ENCODE measurements at places on chromosomes 2 and 18.

DNA sequence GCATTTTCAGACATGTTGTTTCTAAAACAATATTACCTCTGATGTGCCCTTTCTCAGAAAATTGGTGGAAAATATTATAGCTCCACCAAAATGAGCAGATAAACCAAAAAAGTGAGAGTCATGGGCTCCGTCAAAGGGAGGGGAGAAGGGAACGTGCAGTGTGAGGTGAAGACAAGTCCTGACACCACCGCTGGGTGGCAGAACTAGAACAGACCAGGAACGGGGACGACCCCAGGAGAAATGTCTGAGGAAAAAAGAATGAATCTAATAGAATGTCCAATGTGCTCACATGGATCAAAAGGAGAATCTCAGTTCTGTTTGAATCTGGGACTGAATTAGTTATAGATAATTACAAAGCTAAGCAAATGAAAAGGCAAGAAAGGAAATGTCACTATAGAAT lies 22.6 kb upstream of the BCL2 start:
- H3K4me3 ChIP-seq: no peak overlapping the region
- no peak for DNase-seq
- peaks cover 3% of the 10 kb centered on the region for H3K4me1 ChIP-seq
- no peaks in the 10 kb centered on the region for H3K36me3 ChIP-seq
- H3K27me3 ChIP-seq: no peaks in the 10 kb centered on the region

DNA sequence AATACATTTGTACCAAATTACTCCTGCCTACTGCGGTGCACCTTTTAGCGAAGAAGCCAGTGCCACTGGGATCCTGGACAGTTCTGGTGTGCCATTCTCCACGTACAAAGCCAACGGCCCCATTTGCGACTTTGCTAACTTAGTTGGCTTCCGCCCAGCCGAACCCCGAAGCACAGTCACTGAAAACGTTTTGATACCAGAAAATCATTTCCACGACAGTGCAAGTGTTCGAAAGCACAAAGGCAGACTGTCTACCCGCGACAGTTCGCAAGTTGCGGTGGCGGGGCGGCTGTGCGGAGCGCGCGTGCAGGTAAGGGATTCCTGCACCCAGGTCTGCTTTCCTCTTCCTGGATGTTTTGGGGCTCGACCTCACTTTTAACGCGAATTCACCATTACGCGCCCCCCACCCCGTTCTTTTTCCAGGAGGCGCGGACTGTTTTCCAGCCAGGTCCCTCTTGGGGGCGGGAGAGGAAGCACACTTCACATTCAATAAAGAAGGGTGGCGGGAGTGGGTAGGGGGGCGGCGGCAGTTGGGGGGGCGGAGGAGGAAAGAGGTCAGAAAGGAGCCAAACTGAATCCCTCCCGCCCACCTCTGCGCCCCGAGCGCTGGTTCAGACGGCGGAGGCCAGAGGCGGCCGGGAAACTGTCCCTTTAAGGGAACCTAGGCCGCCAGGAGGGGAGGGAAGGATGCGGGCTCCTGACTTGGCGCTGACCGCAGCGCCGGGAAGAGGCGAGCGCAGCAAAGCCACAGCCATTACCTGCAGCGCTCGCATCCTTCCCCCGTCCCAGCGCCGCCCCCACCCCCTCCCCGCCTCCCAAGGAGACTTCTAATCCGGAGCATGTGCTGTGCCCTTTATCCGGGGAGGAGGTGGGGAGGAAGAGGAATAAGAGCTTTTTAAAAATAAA lies 107.4 kb upstream of the KCTD1 start:
- DNase-seq: peak; percentile 59
- no peaks in the 10 kb centered on the region for H3K4me1 ChIP-seq
- H3K4me3 ChIP-seq: peak overlapping the region; percentile 52

- H3K36me3 ChIP-seq: no peaks in the 10 kb centered on the region
- peak overlapping the region; percentile 84 for H3K27ac ChIP-seq
- H3K27me3 ChIP-seq: no peaks in the 10 kb centered on the region
- no peak for DNase-seq
- H3K4me3 ChIP-seq: peak overlapping the region; percentile 76
Measured at GRCh38 chr18:58042826-58043490, 1.1 kb upstream of the NEDD4L start.

- H3K4me3 ChIP-seq: no peak overlapping the region
- no peaks in the 10 kb centered on the region for H3K4me1 ChIP-seq
- H3K27ac ChIP-seq: no peak overlapping the region
- DNase-seq: no peak
- H3K36me3 ChIP-seq: no peaks in the 10 kb centered on the region
Measured at GRCh38 chr18:41266204-41266603, 688.8 kb upstream of the PIK3C3 start.

Measured in uterus (tissue), 4 donors.